ENCODE measurements at places on chromosomes 13 and 19.
A peak's percentile ranks its signal among the peaks of the same experiment; 100 is the strongest.

DNA sequence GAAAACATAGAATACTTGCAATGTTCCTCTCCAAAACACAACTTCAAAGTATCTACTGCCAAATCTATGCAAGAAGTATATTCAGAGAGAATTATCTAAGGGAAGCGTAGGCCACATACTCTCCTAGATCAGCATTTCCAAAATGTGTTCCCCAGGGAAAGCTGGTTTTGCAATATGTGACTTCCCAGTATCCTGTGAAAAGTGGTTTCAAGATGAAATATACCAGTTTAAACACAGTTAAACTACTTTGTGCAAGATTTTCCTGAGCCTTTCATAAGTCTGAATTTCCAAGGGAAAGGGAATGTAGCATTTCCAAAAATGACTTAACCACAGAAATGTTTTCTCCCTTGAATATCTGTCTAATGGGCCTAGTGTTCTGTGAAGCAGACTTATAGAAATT is 7.6 kb downstream of the STARD13 start:
- H3K27ac ChIP-seq = no peak overlapping the region
- H3K4me1 ChIP-seq = peaks cover 16% of the 10 kb centered on the region
- no peaks in the 10 kb centered on the region for H3K27me3 ChIP-seq
- no peak overlapping the region for H3K4me3 ChIP-seq
- H3K36me3 ChIP-seq = peaks cover 25% of the 10 kb centered on the region
- DNase-seq = no peak

- H3K36me3 ChIP-seq = no peaks in the 10 kb centered on the region
- H3K27me3 ChIP-seq = no peaks in the 10 kb centered on the region
- peaks cover 11% of the 10 kb centered on the region for H3K4me1 ChIP-seq
- no peak overlapping the region for H3K4me3 ChIP-seq
Measured at GRCh38 chr13:64327505-64328194, 2902.5 kb downstream of the PCDH9 start.

- H3K4me1 ChIP-seq = peaks cover 14% of the 10 kb centered on the region
- no peaks in the 10 kb centered on the region for H3K27me3 ChIP-seq
- no peak overlapping the region for H3K4me3 ChIP-seq
- no peak overlapping the region for H3K27ac ChIP-seq
- peak; percentile 54 for DNase-seq
Measured at GRCh38 chr13:40388617-40389016, 277.8 kb downstream of the FOXO1 start.

DNA sequence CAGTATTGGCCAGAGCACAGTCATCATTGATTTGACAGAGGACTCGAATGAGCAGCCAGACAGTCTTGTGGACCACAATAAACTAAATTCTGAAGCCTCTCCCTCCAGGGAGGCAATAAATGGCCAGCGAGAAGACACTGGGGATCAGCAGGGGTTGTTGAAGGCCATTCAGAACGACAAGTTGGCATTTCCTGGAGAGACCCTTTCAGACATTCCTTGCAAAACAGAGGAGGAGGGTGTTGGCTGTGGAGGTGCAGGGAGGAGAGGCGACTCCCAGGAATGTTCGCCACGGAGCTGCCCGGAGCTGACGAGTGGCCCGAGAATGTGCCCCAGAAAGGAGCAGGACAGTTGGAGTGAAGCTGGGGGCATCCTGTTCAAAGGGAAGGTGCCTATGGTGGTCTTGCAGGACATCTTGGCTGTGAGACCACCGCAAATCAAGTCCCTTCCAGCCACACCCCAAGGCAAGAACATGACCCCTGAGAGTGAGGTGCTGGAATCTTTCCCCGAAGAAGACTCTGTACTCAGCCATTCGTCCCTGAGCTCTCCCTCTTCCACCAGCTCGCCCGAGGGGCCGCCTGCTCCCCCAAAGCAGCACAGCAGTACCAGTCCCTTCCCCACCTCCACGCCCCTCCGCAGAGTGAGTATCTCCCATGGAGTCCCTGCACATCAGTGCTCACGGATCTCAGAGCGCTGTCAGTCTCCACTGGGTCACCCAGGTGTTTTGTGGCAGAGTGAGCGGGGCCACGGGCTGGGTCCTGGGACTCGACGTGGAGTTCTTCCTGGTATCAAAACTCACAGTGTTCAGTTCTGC is 6.9 kb downstream of the CHAF1A start:
- no peaks in the 10 kb centered on the region for H3K27me3 ChIP-seq
- DNase-seq = no peak
- H3K27ac ChIP-seq = no peak overlapping the region
- no peak overlapping the region for H3K4me3 ChIP-seq

- H3K27ac ChIP-seq = no peak overlapping the region
- no peaks in the 10 kb centered on the region for H3K4me1 ChIP-seq
- no peak overlapping the region for H3K4me3 ChIP-seq
- no peak for DNase-seq
Measured at GRCh38 chr13:38618881-38619280, 68.0 kb upstream of the FREM2 start.

GRCh38 chr13:43354153-43354945 is 331.0 kb downstream of the DNAJC15 start:
- no peaks in the 10 kb centered on the region for H3K4me1 ChIP-seq
- no peak overlapping the region for H3K4me3 ChIP-seq
- no peaks in the 10 kb centered on the region for H3K27me3 ChIP-seq
- DNase-seq = no peak
- no peaks in the 10 kb centered on the region for H3K36me3 ChIP-seq

GRCh38 chr19:33438987-33439781 is 65.7 kb downstream of the CEBPG start:
- H3K36me3 ChIP-seq = no peaks in the 10 kb centered on the region
- no peaks in the 10 kb centered on the region for H3K27me3 ChIP-seq
- H3K27ac ChIP-seq = no peak overlapping the region
- no peak for DNase-seq

DNA sequence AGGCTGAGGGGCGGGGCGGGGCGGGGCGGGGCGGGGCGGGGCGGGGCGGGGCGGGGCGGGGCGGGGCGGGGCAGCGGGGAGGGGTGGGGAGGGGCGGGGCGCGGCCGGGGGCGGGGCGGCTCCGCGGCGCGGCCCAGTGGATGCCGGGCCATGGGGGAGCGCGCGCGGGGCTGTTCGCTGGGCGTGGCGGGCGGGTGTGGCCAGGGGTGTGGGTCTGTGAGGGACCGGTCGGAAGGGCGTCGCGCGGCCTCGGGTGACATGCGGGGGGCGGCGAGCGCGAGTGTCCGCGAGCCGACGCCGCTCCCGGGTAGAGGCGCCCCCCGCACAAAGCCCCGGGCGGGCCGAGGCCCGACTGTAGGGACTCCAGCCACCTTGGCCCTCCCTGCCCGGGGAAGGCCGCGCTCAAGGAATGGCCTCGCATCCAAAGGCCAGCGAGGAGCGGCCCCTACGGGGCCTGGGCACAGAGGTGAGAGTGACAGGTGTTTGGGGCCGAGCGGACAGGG is at the start of gene ZFP28:
ZFP28 (plus strand) TSS at position 188 of the 503 bp plus-strand sequence; CDS start at position 259, 71 bp downstream.
- peak within 1 kb of the TSS; percentile 93 for H3K27ac ChIP-seq
- H3K36me3 ChIP-seq = peaks cover 13% of the 10 kb centered on the region
- peak within 1 kb of the TSS; percentile 93 for H3K4me3 ChIP-seq
- no peaks in the 10 kb centered on the region for H3K4me1 ChIP-seq
- no peaks in the 10 kb centered on the region for H3K27me3 ChIP-seq
- DNase-seq = peak; percentile 83

- no peaks in the 10 kb centered on the region for H3K27me3 ChIP-seq
- H3K27ac ChIP-seq = no peak overlapping the region
- no peak overlapping the region for H3K4me3 ChIP-seq
- no peak for DNase-seq
Measured at GRCh38 chr19:6729573-6730152, 7.7 kb downstream of the GPR108 start.

GRCh38 chr13:98994080-98994479 is 16.2 kb upstream of the DOCK9 start:
- no peak overlapping the region for H3K4me3 ChIP-seq
- H3K4me1 ChIP-seq = peaks cover 35% of the 10 kb centered on the region
- no peaks in the 10 kb centered on the region for H3K36me3 ChIP-seq
- DNase-seq = no peak
- no peaks in the 10 kb centered on the region for H3K27me3 ChIP-seq
- no peak overlapping the region for H3K27ac ChIP-seq

DNA sequence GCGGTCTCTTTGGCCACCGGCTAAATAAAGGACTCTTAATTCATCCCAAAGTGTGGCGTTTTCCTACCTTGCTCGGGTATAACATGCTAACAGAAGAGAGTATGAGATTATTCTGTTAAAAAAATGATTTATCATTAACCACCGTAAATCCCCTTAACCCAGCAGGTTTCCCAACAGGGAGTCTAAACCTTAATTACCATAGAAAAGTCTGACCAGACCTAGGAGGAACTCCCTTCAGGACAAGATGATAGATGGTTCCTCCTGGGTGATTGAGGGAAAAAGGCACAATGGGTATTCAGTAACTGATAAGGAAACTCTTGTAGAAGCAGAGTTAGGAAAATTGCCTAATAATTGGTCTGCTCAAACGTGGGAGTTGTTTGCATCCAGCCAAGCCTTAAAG is 193.7 kb downstream of the ZNF737 start:
- no peak overlapping the region for H3K27ac ChIP-seq
- H3K4me1 ChIP-seq = no peaks in the 10 kb centered on the region
- no peak overlapping the region for H3K4me3 ChIP-seq
- no peaks in the 10 kb centered on the region for H3K36me3 ChIP-seq

- H3K4me3 ChIP-seq = peak overlapping the region; percentile 67
- H3K36me3 ChIP-seq = no peaks in the 10 kb centered on the region
- peak; percentile 60 for DNase-seq
- H3K4me1 ChIP-seq = peaks cover 13% of the 10 kb centered on the region
- peak overlapping the region; percentile 6 for H3K27ac ChIP-seq
Measured at GRCh38 chr19:4866595-4867424, 657 bp downstream of the PLIN3 start.

- no peak overlapping the region for H3K27ac ChIP-seq
- H3K4me1 ChIP-seq = no peaks in the 10 kb centered on the region
- DNase-seq = no peak
- H3K36me3 ChIP-seq = peaks cover 34% of the 10 kb centered on the region
- H3K27me3 ChIP-seq = no peaks in the 10 kb centered on the region
Measured at GRCh38 chr19:9644472-9644871, 23.4 kb upstream of the ZNF561 start.

- H3K4me3 ChIP-seq = peak overlapping the region; percentile 89
- H3K4me1 ChIP-seq = 0 out of 2 replicates have a peak, but pooled peaks cover 3% of the 10 kb centered on the region
- no peaks in the 10 kb centered on the region for H3K36me3 ChIP-seq
- peak overlapping the region; percentile 63 for H3K27ac ChIP-seq
- H3K27me3 ChIP-seq = peaks cover 4% of the 10 kb centered on the region
Measured at GRCh38 chr19:18587962-18588610, 512 bp upstream of the REX1BD start.

- H3K4me3 ChIP-seq = no peak overlapping the region
- H3K27me3 ChIP-seq = no peaks in the 10 kb centered on the region
- DNase-seq = no peak
- no peaks in the 10 kb centered on the region for H3K4me1 ChIP-seq
- no peak overlapping the region for H3K27ac ChIP-seq
- no peaks in the 10 kb centered on the region for H3K36me3 ChIP-seq
Measured at GRCh38 chr13:113853518-113854237, 10.2 kb downstream of the GAS6 start.

GRCh38 chr13:43665388-43665787 is 121.4 kb downstream of the ENOX1 start:
- no peaks in the 10 kb centered on the region for H3K36me3 ChIP-seq
- DNase-seq = no peak
- H3K27ac ChIP-seq = no peak overlapping the region
- H3K4me1 ChIP-seq = peaks cover 13% of the 10 kb centered on the region
- no peaks in the 10 kb centered on the region for H3K27me3 ChIP-seq

GRCh38 chr13:107941345-107942029 is 273.8 kb downstream of the LIG4 start:
- DNase-seq = no peak
- no peak overlapping the region for H3K27ac ChIP-seq
- H3K4me3 ChIP-seq = no peak overlapping the region
- H3K27me3 ChIP-seq = no peaks in the 10 kb centered on the region
- no peaks in the 10 kb centered on the region for H3K36me3 ChIP-seq

DNA sequence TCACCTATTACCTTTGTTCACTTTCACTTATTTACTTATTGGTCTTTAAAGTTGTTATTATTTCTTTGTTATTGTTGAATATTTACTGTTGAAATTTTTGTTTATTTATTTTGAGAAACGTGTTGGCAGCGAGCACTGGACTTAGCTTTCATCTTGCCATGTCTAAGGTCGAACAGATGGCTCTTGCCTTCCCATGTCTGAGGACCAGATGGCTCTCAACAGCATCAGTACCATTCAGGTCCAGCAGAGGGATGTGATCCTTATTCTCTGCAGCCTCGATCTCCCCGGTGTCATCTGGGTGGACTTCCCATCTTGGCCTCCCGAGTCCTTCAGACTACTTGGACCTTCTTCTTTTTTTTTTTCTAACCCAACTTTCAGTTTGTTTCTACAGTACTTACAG is 1437.6 kb downstream of the UQCRFS1 start:
- H3K27ac ChIP-seq = no peak overlapping the region
- no peaks in the 10 kb centered on the region for H3K27me3 ChIP-seq
- peak; percentile 27 for DNase-seq
- H3K4me3 ChIP-seq = no peak overlapping the region

GRCh38 chr19:15863272-15863671 is 34.6 kb downstream of the CYP4F2 start:
- H3K4me1 ChIP-seq = no peaks in the 10 kb centered on the region
- no peaks in the 10 kb centered on the region for H3K36me3 ChIP-seq
- DNase-seq = no peak

DNA sequence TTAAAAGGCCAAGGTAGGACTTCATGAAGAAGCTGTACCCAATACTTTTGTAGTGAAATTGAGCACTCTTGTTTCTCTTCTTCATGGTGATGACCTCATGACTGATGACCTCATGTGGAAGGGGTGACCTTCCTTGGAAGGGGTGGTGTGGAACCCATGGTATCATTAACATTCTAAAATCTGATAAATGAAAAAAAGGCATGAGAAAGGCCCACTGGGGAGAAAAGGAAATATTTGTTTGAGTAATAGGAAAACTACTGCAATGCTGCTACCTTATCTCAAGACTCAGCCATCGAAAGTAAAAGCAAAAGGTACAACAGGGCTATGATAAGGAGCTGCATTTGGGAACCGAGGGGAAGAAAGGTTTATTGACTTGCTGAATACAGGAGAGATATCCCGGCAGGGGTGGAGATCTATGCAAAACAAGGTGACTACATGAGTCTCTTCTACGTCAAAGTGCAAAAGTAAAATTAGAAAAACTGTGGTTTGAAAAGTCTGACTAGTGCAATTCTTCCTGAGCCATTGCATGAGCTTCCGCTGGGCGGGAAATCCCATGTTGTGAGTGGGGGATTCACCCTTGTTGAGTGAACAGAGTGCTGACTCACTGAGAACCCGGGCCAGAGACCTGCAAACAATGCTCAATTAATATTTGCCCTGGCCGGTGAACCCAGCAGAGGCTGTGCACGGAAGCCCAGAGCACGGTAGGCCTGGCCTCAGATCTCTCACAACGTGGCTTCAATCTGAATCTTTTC is 138.9 kb upstream of the RFC3 start:
- no peaks in the 10 kb centered on the region for H3K27me3 ChIP-seq
- no peak overlapping the region for H3K27ac ChIP-seq
- no peaks in the 10 kb centered on the region for H3K36me3 ChIP-seq
- H3K4me1 ChIP-seq = no peaks in the 10 kb centered on the region
- no peak overlapping the region for H3K4me3 ChIP-seq
- DNase-seq = no peak

Measured in SJCRH30 (cell line).